HFFc6 (cell line): ENCODE measurements at places on chromosomes 12 and 14.

GRCh38 chr14:104924421-104925213, at the start of gene PLD4:
Gene PLD4 (plus strand): TSS chr14:104924879. CDS start chr14:104927141, 2,262 bp downstream.
- no peak for DNase-seq

DNA sequence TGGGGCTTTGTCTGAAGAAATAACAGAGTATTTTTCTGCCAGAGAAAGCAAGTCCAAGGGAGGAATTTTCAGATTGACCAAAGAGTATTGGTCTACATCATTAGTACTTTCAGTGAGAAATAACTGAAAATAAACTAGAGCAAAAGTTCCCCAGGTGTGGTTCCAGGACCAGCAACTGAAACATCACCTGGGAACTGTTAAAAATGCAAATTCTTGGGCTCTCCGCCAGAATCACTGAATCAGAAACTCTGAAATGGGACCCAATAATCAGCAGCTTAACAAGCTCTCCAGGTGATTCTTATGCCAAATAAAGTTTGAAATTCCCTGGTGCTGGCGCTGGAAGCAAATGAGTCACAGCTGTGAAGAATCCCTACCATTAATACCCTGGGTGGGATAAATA, 52.1 kb downstream of the EIF2S3B start:
- DNase-seq = no peak

DNA sequence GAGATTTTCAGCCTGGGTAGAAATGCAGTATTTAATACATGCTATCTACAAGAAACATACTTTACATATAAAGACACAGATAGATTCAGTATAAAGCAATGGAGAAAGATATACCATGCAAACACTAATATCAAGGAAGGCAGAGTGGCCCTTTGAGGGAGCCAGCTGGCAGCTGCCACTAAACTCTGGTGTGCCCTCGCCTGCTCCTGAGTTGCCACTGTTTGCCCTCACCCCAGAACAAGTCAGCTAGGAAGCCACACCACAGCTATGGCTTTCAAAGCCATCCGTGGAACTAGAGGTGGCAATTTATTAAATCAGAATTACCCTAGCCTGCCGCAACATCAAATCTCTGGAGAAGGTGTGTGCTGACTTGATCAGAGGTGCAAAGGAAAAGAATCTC, 18.3 kb downstream of the PXN start:
- DNase-seq = no peak

- DNase-seq = no peak
Measured at GRCh38 chr14:86652526-86652925, 1122.6 kb downstream of the FLRT2 start.

GRCh38 chr14:71365361-71365760, 458.1 kb downstream of the PCNX1 start:
- DNase-seq = no peak
